ENCODE measurements at places on chromosomes 7 and 10.
A peak's percentile ranks its signal among the peaks of the same experiment; 100 is the strongest.

- no peak for DNase-seq
Observed at GRCh38 chr7:149830997-149831740, 7.0 kb upstream of the ZNF862 start.

- no peak for DNase-seq
Observed at GRCh38 chr7:290554-291372, 793 bp downstream of the FOXL3 start.

DNA sequence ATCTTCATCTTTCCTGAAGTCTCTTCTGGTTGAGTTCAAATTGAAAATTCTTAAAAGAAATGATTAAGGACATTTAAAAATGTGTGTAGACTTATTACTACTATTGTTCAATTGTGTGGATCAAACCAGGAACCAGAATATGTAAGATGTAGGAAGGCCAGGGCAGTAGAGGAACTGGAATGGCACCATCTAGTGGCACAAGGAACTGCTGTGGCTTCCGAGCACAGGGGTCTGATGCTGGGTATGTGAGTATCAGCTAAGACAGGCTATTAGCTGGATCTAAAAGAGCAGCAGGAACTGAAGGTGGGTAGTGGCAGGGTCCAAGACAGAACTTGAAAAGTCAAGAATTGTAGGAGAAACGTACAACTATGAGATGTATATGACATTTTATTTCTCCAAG lies 247.3 kb downstream of the SEMA3A start:
- no peak for DNase-seq

DNA sequence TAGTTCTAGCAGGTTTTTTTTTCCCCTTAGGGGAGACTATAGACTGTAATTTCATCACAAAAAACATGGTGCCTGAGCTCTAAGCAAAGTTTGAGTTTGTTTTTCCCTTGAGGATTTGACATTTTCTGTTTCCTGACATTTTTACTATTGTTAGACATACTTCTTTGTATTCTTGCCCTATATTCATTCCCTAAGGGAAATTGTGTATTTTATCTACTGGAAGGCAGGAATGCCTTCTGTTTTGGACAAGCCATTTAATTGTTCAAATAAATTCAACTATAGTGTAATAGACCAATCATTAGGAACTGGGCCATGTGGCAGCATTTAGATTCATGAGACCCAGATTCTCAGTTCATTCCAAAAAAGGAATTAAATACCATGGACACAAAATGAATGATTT lies 335.0 kb downstream of the EXOC4 start:
- DNase-seq, result no peak

GRCh38 chr7:50607524-50608125 lies 42.4 kb upstream of the DDC start:
- no peak for DNase-seq

GRCh38 chr10:25017154-25017590 lies 760 bp downstream of the THNSL1 start:
- peak; percentile 24 for DNase-seq
